ENCODE measurements at places on chromosomes 16 and 17.

- DNase-seq: no peak
These were observed 29.3 kb downstream of the UNC13D start for GRCh38 chr17:75814900-75815373.

DNA sequence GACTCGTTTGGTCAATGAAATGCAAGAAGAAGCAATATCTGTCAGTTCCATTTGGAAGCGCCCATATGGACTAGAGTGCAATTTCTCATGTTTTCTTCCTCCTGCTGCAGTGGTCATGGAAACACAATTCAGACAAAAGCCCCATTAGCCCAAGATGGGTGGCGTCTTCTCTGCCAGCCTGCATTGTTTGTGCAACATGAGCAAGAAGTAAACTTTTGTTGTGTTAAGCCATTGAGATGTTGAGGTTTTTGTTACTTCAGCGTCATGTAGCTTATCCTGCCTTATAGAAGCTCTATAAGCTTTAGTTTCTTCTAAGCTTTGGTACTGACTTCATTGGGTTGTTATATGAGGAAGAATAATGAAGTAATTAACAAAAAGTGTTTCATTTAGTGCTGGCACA, 137.4 kb downstream of the NPIPB5 start:
- no peak for DNase-seq

DNA sequence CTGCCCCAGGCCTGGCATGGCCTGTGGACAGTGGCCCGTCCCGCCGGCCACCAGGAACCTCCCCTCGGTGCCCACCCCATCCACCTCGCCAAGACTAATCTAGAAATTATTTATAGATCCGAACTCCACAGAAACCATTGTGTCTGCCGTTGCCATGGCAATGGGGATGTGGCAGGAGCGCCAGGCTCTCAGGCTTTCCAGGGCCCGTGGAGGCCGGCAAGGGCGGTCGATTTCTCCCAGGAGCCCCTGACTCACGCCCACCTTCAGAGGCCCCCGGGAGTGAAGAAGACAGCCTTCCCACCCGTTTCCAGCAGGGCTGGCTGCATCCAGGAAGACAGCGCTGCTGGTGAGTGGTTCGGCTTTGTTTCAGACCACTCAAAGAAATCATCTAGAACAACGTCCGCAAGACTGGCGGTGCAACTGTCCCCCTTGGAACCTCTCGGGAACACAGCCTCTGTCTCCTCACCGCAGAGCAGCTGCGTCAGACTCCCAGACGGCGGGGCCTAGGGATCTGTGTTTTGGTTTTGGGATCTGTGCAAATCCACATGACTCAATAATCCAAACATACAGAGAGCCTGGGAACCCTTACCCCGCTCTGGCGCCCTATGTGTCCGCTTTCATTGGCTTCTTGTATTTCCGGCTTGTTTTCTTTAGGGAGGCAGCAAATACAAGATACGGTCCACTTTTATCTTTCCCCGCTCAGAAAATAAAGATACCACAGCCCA, 48.5 kb upstream of the ZCCHC14 start:
- no peak for DNase-seq

DNA sequence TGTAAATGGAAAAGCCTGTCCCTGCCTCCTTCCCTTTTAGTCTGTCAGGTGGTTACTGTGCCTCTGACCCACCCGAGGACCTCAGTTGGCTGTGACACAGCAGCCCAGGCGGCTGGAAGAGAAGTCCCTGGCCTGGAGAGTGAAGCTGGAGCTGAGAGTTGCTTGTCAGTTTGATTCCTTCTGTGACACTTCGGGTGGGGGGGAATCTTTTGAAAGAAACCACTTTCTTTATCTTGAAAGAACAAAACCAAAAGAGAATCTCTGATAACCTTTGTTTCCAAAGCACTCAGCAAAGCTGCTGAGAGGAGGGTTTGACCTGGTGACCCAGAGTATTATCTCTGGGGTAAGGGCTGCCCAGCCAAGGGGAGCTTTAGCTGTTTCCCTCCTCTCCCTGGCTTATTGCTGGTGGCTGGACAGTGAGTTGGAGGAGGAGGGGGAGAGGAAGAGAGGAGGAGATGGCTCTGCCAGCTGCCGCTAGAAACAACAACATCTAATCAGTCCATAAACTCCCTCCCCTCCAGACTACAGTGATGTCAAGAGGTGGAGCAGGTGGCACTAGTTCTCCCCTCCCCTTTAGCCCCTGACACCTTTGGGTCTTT, 34.0 kb downstream of the YPEL2 start:
- DNase-seq: no peak

DNA sequence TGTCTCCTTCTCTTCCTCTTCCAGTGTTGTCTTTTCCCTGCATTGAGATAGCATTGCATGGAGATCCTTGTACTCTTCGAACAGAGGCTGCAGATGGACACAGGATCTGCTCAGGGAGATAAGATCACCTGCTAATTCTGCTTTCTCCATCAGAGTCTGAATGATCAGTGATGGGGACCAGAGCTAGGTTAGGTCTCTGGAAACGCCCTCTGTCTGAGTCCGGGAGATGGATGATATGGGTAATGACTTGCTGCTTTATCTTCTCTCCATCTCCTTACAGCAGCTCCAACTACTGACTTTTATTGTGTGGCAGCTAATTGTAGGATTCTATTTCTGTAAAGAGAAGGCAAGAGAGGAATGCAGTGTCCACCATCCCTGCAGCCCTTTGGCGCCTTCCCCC, 435.6 kb downstream of the WWOX start:
- DNase-seq: no peak
